ENCODE measurements at places on chromosomes 1 and 21. TPM values are rescaled to one million over a fixed set of nuclear protein-coding genes. Genes with fewer than 3 reads are reported as not detected.

ICOSLG gene
- total RNA-seq = 11.7 TPM

DNA sequence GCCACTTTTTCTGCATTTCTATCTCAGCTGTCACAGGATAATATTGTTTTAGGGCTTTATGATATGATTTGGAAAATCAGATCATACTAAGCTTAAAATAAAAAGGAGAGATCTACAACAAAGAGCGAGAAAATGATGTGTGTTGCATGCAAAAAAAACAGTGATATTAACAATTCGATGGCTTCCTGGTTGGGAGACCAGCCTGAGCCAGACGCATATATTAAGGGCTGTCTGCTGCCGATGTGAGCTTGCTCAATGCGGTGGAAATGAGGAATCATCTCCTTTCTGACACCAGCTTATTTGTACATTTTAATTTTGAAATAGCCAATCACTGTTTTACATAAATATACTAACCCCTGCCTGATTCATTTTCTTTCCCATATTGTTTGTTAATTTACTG, 862.6 kb downstream of the USP25 start:
- DNase-seq = no peak

GPR61 gene
- total RNA-seq = 0.46 TPM

GRCh38 chr1:167161762-167162161, 58.9 kb upstream of the POU2F1 start:
- no peak for DNase-seq
